Cerebellum (tissue), 4 donors: ENCODE measurements at places on chromosomes 7 and 10. TPM values are rescaled to one million over a fixed set of nuclear protein-coding genes. Genes with fewer than 3 reads are reported as not detected.
A peak's percentile ranks its signal among the peaks of the same experiment; 100 is the strongest.

- DNase-seq: no peak
Observed at GRCh38 chr7:107850216-107850615, 40.8 kb upstream of the DLD start.

DNA sequence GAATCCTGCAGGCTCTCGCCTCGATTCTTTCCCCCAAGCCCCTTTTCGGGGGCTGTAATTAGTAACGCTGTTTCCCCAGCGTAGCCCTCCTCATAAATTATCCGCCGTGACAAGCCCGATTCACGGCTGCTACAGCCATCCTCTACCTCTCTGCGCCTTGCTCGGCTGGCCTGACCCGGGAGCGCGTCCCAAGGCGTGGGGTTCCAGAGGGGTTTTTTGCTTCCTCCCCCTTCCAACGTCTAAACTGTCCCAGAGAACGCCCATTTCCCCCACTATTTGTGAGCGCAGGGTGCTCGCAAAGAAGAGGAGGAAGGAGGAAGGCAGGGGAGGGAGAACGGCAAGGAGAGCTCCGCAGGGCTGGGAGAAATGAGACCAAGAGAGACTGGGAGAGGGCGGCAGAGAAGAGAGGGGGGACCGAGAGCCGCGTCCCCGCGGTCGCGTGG is 880 bp downstream of the HOXA5 start:
- no peak for DNase-seq

DNA sequence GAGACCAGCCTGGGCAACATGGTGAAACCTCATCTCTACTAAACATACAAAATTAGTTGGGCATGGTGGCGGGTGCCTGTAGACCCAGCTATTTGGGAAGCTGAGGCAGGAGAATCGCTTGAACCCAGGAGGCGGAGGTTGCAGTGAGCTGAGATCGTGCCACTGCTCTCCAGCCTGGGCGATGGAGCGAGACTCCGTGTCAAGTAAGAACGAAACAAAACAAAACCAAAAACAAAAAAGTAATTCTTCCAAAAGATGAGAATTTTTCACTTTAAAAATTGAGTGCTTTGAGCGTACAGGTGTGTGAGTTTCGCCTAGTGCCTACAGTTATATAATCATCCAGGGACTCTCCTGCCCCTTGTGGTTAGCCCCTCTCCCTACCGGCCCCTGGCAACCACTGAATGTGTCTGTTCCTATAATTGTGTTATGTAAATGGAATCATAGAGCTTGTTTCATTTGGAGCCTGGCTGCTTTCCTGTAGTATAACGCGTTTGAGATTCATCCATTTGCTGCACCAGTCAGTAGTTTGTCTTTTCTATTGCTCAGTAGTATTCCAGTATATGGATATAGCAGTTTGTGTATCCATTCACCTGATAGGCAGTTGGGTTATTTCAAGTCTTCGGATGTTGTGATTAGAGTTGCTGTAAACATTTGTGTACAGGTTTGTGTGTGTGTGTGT is 80.0 kb downstream of the RBM33 start:
- DNase-seq: no peak

The INA gene
- total RNA-seq: 160 TPM

DNA sequence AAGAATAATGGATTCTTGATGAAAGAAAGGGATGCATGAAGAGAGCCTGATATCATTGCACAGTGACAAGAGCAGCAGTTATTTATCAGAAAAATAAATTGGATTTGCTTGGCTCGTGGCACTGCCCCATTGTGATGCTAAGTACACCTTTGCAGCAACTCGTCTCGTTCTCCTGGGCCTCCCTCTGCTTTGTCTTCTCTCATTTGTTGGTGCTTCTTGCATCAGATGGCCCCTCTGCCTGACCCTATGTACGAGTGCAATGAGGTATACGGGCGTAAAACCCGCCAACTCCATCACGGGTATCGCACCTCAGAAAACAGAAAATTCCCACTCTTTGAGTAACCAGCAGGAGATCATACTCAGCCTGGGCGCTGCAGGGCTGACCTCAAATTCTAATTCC is 107.2 kb upstream of the C10orf90 start:
- no peak for DNase-seq

The INHBA gene
- total RNA-seq: 3.2 TPM

The LARP4B gene
- 33.9 TPM for total RNA-seq

The TUBB8 gene
- not detected for total RNA-seq

GRCh38 chr7:20797042-20797461 is 10.4 kb upstream of the SP8 start:
- no peak for DNase-seq

The LIPM gene
- not detected for total RNA-seq

The WDR86 gene
- total RNA-seq: 33.8 TPM

- DNase-seq: no peak
Observed at GRCh38 chr10:44517635-44518034, 132.7 kb upstream of the CXCL12 start.

- DNase-seq: no peak
Observed at GRCh38 chr7:4162884-4163564, 519.1 kb upstream of the FOXK1 start.

The PDE1C gene
- total RNA-seq: 122 TPM

DNA sequence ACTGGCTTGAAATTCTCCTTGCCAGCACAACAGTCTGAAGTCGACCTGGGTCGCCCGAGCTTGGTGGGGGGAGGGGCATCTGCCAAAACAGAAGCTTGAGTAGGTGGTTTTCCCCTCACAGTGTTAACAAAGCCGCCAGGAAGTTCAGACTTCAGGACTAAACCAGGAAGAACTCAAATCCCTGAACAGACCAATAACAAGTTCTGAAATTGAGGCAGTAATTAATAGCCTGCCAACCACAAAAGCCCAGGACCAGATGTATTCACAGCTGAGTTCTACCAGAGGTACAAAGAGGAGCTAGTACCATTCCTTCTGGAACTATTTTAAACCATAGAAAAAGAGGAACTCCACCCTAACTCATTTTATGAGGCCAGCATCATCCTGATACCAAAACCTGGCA is 45.3 kb downstream of the LRRC72 start:
- DNase-seq: no peak

The TMEM209 gene
- total RNA-seq: 14.3 TPM

DNA sequence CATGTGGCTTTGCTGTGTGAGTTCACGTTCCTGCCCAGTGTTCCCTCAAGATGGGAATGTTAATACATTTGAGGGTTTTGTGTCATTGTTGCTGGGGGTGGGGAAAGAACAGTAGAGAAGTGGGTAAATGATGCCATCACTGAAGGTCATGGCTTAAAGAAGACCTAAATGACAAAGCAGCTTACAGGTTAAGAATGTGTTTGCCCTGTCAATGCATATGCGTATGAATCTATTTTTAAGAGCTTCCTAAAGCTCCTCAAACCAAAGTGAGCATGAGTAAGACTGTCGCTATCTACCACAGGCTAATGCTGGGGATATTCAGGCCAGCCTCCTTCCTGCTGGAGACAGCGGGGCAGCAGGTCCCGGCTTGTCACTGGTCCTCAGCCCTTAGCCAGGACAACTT is 162.9 kb downstream of the CREB5 start:
- DNase-seq: no peak

The SLC25A28 gene
- 22.1 TPM for total RNA-seq

- no peak for DNase-seq
Observed at GRCh38 chr7:138398857-138399256, 61.2 kb upstream of the TRIM24 start.

- DNase-seq: no peak
Observed at GRCh38 chr10:46077141-46077554, 31.1 kb upstream of the MSMB start.

GRCh38 chr10:44376472-44377099 is 8.3 kb downstream of the CXCL12 start:
- DNase-seq: no peak

DNA sequence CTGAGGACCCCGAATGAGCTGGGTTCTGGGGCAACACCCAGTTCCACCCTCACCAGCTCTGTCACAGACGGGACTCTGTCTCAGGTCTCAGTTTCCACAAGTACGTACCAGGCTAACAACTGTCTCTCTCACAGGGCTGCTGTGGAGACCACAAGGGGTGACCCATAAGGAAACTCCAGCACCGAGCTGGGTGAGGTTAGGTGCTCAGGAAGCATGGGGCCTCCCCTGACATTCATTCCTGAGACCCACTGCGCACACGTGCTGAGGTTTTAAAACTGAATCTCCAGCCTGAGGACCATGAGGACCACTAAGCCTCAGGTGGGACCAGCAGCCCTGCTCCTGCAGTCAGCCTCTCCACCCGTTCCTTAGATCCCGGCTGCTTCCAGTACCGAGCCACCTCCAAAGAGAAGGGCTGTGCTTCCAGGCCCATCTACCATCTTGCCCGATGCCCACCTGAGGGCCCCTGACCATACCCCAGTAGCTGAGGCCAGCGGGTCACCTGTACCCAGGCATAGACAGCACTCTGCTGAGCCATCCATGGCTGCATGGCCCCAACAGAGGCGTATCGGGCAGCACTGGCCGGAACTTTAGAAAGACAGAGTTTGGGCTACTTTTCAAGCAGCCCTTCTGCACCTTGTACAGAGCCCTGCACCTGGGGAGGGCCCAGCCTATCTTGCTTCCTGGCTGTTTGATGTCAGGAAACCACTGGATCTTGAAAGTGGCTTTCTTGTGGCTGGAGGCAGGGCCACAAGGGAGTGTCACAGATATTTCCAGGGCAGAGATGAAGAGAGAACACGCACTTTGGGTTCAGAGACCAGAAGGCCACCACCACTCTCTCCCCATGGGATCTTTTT is 18.7 kb downstream of the HSPA12A start:
- no peak for DNase-seq

DNA sequence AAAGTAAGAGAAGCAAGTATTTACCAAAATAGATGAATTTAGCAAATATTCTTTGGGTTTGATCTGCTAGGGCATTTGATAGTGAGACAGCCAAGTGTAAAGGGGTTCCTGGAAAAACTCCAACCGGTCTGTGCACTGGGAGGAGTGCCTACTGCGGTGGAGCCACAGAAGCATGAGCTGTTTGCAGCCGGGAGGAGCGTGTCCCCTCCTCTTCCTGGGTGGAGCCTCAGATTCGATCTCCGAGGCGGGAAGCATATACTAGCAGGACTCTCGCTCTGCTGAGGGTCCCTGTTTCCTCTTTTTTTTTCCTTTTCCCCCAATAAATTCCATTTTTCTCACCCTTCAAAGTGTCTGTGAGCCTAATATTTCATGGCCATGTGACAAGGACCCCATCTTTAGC is 45.1 kb upstream of the MET start:
- DNase-seq: no peak

The CPA1 gene
- total RNA-seq: not detected

DNA sequence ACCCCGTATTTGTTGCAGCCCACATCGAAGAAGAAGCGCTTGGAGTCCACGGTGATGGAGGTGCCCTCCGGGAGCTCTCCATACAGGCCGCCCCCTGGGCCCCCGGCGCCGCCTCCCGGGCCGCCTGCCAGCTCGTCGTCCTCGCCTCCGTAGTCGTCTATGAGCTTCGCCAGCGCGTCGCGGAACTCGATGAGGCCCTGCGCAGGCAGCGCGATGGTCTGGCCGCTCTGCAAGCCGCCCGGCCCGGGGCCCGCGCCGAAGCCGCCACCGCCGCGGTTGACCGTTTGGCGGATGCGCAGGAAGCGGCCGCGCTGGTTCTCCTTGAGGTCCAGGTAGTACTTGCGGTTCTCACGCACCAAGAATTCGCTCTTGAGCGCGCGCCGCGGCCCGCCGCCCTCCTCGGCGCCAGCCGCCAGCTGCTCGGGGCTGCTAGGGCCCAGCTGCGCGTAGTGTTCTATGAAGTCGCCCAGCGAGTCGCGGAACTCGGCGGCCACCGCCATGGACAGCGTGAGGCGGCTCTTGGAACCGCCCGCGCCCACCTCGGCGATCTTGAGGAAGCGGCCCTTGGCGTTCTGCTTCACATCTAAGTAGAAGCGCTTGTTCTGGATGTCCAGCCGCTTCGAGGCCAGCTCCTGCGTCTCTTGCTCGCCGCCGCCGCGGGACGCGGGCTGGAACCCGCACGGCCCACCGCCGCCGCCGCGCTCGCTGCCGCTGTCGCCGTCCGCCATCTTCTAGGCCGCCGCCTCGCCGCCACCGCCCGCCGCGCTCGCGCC is 523 bp downstream of the PURB start:
- peak; percentile 33 for DNase-seq

DNA sequence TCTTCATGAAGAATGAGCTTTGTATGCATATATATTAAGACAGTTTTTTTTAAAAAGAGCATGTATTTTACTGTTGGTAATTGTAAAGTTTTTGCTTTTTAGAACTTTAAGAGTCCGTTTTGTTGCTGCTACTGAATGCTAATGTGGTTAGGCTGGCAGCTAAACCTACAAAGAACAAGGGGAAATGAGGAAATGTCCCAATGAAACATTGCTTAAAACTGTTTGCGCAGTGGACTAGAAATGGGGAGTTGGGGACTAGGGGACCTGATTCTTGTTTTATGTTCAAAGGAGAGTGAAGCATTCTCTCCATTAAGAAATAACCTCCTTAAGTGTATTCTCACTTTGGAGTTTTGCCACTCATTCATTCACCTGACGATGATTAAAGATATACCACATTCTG is 5.7 kb downstream of the NRF1 start:
- no peak for DNase-seq

The AFAP1L2 gene
- total RNA-seq: 9.8 TPM

DNA sequence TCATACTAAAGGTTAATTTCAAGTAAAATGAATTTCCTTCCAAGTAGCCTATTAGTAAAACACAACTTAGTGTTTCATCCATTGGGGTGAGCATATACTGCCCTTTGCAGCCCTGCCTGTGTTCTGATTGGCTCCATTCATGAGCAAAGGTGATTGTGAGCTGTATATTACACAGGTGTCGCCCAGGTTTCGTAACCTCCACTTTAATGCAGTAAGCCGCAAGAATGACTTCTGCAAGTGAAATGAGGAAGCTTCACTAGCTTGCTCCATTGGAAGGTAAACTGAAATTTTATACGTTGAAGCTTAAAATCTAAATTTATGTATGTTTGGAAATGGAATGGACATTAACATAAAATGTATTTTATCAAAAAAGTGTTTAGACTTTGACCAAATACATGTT is 24.4 kb downstream of the MTURN start:
- DNase-seq: no peak

- no peak for DNase-seq
Observed at GRCh38 chr10:68007356-68007755, 67.7 kb downstream of the HERC4 start.

The CD36 gene
- 32.1 TPM for total RNA-seq

GRCh38 chr7:94395141-94396036 is 694 bp downstream of the COL1A2 start:
- DNase-seq: no peak
